ENCODE measurements at places on chromosomes 2 and 18.

DNA sequence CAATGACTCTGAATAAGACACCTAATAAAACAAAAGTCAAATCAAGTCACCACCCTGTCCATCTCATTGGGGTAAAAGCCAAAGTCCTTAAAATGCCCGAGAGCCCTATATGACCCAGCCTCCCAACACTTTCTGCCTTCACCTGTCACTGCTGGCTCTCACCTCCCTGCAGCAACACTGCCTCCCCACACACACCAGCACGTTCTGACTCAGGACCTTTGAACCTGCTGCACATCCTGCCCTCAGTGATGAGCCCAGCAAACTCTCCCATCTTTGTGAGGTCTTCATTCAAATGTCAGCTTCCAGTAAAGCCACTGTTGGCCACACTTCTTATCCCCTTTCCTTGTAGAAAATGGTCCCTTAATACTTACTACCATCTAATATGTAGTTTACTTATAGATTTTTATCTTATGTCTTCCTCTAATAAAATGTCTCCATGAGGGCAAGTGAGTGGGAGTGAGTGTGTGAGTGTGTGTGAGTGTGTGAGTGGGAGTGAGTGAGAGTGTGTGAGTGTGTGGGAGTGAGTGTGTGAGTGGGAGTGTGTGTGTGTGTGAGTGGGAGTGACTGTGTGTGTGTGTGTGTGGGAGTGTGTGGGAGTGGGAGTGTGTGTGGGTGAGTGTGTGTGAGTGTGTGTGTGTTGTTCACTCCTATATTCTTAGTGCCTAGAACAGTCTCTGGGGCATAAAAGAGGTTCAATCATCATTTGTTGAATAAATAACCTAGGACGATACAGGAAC, 504.7 kb downstream of the EIPR1 start:
- no peak for DNase-seq

GRCh38 chr2:45759310-45759851, 107.9 kb downstream of the PRKCE start:
- no peak for DNase-seq

GRCh38 chr2:44275927-44276303, 635 bp downstream of the SLC3A1 start:
- DNase-seq: no peak

DNA sequence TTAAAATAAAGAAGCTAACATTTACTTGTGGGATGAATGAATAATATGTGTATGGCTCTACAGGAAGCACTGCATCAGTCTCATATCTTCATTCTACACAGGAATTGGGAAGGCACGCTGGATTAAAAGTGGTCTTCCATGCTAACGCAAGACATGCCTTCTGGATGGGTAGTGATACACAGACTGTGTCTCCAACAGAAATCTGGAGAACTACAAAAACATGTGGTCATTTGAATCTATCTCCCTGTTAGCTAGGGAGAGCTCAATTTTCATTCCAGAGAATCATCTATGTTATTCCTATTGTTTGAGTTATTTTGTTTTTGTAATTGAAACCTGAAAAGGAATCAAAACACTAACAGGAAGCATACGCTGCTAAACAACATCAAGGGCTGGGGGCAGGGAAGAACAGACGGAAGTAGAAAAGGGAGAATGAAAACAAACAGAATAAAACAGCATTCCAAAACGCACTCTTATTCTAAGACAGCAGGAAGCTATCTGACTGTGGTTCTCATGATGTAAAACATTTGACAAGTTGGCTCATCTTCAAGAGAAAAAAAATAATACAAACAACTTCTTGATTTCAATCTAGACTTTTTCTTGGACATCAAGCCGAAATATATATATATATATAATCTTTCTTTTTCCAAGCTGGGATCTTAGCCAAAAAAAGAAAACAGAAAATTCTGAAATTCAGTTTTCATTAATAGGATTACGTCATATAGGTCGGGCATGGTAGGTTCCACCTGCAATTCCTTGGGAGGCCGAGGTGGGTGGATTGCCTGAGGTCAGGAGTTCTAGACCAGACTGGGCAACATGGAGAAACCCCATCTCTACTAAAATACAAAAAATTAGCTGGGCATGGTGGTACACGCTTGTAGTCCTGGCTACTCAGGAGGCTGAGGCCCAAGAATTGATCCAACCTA, 31.5 kb upstream of the ASNSD1 start:
- DNase-seq: no peak

DNA sequence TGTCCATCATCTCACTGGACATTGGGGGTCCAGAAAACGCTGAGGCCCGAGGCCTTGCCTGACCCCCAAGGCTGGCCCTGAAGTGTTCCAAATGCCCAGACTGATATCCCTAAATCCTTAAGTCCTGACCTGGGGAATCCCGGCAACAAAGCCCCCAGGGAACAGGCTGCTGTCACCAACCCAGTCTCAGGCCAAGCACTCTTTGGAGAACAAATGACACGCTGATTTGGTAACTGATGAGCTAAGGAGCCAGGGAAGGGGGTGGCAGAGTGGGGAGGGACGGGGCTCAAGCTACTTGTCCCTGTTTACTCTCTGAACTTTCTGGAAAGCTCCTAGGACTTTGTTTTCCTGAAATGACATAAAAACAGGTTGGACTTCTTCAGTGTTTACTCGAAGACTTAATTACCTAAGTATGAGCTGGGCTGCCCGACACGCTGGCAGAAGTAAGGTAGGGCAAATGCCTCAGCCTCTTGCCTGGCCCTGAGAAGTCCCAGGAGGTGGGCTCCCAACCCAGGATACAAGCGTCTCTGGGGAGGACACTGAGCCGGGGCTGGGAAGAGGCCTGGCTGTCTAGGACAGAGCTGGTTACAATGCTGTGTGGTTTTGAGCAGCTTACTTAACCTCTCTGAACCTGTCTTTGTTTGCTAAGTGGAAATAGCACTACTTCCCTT, 105.5 kb upstream of the GLI2 start:
- DNase-seq: no peak

DNA sequence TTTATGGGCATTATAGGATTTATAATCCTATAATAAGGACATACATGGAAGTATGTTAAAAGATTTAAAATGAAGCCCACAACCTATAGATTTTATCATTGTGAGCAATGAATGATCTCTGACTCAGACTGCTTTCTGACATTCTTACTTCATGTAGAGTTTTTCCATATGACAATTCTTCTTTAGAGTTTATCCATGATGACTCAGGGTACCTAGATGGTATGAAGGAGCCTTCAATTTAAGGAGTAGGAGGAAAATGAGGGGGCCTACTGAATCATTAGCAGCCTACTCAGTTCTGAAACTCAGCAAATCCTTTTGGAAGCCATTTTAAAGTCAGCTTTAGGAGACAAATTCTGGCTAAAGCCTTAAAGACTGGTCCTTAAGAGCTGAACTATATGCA, 10.4 kb downstream of the PELI1 start:
- DNase-seq: no peak

DNA sequence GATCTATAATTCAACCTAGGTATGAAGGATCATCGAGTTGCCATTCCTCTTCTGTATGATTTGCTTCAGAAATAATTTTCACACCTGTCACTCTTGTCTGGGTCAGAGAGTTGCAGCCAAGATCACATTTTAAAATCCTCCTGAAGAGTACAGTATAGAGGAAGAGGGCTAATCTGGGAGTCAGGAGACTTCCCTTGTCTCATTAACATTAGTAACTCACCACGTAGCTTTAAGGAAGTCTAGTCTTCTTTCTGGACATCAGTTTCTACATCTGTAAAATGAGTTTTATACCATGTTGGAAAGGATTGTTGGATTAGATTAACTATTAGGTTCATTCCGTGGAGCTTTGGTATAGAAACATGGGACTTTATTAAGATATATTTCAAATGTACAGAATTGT, 109.4 kb downstream of the TDRD15 start:
- DNase-seq: no peak
